ENCODE measurements at places on chromosomes 1 and 21.

DNA sequence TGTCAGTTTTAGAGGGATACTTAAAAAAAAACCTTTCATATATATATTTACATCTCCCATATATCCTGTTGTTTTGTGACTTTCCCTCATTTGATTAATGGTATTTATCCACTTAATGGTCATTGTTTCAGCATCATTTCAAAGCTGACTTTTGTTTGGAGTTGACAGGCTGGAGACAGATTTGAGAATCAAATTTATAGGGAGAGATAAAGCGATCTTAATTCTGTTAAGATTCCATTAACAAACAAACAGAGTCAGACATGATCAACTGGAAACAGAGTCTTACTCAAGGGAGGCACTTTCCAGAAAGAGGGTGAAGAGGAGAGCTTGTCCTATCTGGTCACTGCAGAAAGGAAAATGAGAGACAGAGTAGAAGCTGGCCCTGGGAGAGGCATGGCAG is 283.4 kb downstream of the TTLL7 start:
- DNase-seq, result no peak

GRCh38 chr1:60133000-60133673 is 59.6 kb upstream of the C1orf87 start:
- DNase-seq, result no peak

DNA sequence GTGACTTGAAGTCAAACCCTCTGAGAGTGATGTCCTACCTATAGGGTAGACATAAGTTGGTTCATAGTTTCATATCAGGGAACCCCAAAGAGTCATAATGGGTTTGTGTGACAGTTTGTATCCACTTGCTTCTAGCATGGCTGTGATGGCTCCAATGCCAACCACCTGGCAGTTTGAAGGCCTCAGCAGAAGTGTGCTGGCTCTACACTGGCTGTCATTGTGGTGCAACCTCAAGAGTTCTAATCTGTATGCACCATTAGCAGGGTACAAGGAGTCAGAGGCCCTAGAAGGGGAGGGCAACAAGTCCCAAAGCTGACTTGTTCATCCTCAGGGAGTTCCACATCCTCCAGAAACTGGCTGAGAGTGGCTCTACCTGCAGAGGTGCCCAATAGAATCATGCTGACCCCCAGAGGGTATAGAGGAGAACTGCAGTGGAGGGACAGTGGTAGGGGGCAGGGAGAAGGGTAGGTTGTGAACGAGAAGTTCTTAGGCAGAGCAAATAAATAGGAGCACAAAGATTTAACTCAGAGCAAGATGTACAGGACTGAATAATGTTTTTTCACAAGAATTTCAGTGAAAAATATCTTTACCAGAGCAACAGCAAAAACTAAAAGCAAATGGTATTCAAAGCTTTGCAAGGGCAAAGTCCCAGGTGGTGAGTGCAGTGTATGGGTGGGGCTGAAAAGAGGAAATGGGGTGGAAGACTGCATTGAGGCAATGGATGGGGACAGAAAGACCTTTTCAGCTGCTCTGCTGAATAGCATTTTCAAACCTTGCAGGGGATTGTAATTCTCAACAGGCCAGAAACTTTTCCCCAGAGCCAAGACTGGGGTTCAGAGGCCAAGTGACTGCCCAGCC is 3.2 kb downstream of the FCRL2 start:
- no peak for DNase-seq

- DNase-seq, result no peak
These were observed 3.5 kb downstream of the ERVH48-1 start for GRCh38 chr21:42921927-42922326.

DNA sequence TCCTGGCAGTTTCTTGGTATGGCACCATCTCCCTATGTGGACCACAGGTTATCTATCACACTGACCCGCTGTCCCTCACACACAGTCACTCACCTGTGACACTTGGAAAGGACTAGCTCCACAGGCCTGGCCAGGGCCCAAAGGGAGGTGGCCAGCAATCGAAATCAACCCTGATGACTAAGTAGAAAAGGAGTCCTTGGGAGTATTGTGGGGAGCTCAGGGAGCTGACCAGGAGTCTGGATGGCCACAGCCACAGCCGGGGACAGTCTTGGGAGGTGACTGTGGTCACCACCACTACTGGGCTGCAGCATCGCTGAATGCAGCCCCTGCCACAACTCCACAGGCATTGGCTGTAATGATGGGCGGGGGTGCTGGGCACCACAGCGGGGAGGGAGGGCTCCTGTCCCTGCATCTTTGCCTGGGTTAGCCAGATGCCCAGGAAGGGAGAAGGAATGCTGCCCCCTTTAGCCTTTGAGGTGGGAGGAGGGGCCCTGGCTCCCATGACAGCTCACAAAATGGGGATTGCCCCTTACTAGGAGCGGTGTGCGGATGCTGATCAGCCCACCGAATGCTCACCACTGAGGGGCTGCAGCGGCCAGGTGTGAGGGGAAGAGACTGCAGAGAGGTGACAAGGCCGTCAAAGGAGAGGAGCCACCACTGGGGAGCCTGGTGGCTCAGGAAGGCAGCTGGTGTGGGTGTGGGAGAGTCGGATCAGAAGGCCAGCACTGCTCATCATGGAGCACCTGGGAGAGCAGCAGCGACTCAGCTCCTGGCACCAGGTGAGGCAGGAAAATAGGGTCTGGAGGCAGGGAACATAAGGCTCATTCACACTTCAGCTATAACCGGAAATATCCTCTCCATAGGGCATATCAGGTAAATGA is 61.3 kb downstream of the H3-3A start:
- DNase-seq, result no peak

DNA sequence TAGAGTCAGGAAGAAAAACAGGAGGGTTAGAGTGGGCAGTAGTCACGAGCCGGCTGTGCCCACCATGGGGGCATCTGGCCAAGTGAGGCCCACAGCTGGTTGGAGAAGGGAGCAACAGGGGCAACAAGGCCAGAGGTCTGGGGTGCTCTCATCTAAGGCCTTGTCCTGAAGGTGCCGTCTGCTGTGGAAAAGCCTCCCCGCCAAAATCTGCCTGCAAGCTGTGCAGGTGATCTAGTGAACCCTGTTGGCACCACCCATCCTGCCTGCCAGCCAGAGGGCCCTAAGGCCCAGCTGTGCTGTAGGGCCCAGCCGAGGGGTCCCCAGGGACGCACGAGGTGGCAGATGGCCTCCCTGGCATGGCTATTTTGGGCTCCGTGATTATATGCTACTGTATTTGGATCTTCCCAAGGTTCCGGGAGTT is 51.3 kb downstream of the LGR6 start:
- no peak for DNase-seq

DNA sequence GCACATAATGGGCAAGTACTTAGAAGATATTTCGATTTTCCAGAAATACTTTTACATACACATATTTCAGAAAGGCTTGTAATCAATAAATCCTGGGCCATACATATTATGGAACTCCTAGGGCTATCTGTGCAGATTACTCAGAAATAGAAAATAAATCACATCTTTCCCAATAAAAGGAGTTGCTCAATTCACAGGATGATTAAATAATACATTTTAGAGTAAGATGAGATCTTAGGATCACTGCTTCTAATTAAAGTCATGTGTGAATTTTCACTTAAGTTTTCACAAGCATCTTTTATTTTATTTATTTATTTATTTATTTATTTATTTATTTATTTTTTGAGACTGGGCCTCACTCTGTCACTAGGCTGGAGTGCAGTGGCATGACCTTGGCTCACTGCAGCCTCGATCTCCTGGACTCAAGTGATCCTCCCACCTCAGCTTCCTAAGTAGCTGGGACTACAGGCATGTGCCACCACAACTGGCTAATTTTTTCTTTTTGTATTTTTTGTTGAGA is 144.2 kb downstream of the HIVEP3 start:
- no peak for DNase-seq

GRCh38 chr1:34631126-34631525 is 123.7 kb upstream of the GJB5 start:
- DNase-seq, result no peak

GRCh38 chr1:16124377-16125087 is 31.3 kb downstream of the EPHA2 start:
- DNase-seq, result no peak

- DNase-seq, result no peak
These were observed 13.4 kb downstream of the PAX7 start for GRCh38 chr1:18644013-18644399.

- peak; percentile 30 for DNase-seq
These were observed 772 bp downstream of the ADAM15 start for GRCh38 chr1:155051777-155052398.

- DNase-seq, result no peak
These were observed 25.6 kb downstream of the CDK18 start for GRCh38 chr1:205530116-205530515.

DNA sequence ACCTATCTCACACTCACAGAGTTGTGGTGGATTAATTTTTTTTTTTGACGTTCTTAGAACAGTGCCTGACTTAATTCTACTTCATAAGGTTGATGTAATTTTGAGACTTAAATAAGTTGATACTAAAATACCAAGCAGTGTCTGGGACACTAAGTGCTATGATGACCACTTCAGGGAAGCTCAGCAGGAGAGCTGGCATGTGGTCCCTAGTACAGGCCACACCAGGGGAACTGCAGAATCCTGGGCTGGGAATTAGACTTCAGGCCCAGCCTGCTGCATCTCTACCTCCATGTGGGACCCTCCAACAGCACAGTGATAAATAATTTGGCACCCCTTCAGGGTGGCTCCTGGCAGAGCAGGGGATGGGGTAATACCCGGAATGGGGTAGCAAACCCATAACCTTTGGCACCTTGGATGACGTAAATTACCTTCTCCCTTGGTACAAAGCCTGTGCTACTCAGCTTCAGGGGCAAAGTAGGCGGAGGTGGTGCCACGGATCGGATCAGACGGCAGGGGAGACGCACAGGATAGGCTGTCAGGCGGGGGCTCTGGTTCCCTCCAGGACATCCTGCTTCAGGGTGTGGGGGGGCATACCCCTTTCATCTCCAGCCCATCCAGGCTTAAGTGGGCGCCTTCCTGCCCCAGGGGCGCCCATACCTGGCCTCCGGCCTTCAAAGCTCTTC is 4.8 kb downstream of the MFSD2A start:
- no peak for DNase-seq

DNA sequence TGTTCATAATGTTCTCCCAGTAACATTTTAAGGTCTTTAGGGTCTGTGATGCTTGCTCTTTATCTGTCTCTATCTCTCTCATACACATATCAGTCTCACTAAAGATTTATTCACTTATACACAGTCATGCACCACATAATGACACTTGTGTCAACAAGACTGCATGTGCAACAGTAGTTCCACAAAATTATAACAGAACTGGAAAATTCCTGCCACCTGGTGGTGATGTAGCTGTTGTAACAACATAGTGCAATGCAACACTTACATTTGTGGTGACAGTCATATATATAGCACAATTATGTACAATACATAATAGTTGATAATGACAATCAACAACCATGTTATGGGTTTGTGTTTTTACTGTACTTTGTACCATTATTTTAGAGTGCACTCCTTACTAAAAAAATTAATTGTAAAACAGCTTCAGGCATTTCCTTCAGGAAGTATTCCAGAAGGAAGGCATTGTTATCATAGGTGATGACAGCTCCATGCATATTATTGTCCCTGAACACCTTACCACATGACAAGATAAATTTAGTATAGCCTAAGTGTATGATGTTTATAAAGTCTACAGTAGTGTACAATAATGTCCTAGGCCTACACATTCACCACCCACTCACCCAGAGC is 8.1 kb downstream of the TDRD5 start:
- DNase-seq, result no peak

- no peak for DNase-seq
These were observed 80.2 kb upstream of the F3 start for GRCh38 chr1:94621802-94622201.

GRCh38 chr21:8991968-8992621 is 1529.3 kb upstream of the TPTE start:
- DNase-seq, result no peak

DNA sequence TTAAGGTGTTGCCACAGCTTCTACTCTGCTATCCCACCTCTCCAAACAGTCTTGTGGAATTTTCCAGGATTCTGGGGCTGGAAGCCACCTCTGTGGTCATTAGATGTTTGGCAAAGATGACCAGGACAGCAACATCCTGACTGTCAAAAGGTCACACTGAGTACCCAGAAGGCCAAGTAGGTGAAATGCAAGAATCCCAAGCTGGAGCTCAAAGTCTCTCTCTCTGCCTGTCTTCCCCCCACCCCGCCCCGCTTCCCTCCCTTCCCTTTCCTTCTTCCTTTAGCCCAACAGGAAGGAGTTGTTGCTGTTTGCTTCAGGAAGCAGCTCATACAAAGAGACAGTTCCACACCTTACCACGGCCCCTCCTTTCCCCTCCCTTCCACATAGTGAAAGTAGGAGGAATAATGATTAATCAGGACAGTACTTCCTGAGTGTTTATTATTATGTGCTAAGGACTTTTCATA is 75.6 kb upstream of the SLC2A1 start:
- no peak for DNase-seq

DNA sequence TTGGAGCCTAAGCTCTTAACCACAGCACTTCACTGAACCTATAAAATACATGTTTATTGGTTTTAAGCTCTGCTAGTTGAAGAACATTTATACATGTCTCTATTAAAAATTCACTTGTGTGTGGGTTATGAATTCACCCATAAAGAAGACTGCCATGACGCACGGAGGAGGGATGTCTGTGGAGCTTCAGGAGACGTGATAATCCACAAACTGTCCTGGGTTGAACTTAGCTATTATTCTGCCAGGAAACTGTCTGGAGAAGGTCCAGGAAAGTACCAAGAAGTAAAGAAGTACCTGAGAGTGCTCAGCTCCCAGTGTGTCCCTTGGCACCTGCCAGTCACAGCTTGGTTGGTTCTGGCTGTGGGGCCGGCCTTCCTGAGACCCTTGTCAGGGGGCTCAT is 56.3 kb downstream of the DDR2 start:
- DNase-seq, result no peak

DNA sequence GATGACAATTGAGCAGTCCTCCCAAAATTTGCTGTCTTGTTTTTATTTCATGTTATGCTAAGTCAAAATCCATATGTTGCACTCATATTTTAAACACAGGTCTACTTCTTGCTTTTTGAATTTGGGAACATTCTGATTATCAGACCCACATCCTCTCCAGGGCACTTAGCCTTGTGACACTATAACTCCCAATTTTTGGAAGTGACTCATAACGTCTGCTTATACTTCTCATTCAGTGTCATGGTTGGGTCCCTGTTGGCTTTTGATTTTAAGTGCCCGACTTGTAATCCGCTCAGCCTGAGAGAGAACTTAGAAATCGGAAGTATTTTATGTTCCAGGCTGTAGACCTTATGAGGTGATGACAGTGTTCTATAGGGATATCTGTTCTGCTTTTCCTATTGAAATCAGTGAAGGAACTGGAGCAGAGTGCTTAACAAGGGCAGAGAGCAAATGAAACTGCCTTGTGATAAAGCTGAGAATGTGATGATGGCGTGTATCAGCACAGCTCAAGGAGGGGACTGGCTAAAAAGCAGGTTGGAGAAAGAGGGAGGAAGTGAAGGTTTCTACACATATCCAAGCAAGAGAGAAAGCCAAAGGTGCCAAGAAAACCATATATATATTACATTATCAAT is 136.0 kb downstream of the HLX start:
- DNase-seq, result no peak

- no peak for DNase-seq
These were observed 58.3 kb upstream of the IFFO2 start for GRCh38 chr1:19014765-19015164.

DNA sequence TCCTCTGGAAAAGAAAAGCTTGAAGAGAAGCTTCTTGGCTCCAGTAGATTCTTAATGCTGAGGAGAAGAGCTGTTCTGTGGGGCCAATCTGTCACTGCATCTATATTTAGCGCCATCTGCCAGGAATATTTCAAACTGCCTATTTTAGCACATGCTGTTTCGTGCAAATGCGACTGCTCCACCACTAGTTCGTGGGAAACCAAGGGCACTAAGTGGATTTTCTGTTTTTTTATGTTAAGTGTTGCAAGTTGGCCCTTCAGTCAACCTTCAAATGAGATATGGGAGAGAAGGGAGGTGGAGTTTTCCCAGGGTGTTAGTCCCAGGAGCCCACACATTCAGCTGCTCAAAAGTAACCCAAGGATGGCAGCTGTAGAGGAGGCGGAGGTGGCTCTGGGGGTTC is 91.9 kb downstream of the TSEN15 start:
- no peak for DNase-seq
